ENCODE measurements at places on chromosomes 2 and 18.

- no peak for DNase-seq
These were observed 1.5 kb downstream of the C18orf54 start for GRCh38 chr18:54359233-54359632.

DNA sequence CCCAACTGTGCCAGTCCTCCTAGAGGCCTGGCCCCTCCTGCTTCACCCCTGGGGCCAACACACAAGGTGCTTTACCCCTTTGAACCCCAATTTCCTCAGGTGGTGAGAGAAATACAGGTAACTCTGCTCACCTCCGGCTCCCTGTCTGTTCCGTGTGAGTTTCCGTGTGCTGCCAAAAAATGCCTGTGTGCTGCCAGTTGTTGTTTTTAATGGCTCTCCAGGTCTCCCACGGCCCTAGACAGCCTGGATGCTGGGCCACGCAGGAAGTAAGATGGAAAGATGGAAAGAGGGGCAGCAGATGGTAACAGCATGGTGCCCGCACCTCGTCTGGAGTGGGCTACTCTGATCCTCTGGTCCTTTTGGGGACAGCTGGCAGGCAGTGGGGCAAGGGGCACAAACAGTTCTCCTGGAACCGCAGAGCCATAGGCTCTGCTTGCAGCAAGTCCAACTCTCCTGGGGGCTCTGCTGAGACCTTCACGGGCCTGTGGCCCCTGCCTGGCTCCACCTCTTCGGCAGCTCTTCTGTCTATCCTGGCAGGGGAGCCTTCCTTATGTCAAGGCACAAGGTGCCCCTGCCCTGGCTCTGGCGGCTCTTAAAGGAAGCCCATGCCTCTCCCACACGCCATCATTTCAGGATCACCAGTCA, 4.3 kb upstream of the ARHGEF4 start:
- DNase-seq = no peak

DNA sequence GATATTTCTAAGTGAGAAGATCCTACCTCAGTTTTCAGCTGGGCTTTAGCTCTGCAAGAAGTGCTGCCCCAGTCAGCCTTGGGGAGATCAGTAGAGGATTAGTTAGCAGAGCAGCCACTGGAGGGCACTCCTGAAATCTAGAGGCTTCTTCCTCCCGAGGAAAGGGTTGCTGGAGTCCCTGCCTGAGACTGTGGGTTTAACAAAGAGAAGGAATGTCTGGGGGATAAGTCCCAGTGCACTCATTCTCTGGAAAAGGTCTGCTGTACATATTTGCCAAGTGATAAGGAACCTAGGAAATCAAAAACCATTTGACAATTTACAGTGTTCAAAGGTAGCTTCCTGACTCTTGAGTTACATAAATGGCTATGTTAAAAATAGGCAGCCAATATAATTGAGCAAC, 207.2 kb downstream of the SLC8A1 start:
- no peak for DNase-seq

- DNase-seq = no peak
These were observed 20.1 kb upstream of the SULT1C3 start for GRCh38 chr2:108219688-108220087.

DNA sequence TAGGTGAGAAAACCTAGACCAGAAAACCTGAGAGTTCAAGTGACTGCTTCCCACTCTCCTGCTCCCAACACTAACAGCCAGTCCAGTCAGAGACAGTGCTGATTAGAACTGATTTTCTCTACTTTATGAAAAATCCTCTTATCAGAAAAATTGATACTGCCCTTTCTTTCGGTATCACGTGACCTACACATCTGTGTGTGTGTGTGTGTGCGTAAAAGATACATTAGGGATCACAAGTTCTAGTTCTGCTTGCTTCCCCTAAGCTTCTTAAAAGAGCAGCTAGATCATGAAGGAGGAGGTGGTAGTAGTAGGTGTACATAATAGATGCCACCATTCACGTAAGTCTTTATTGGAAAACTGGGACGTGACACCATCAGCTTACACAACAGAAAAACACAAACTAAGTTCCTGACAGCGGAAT, 1.5 kb downstream of the ARL5A start:
- no peak for DNase-seq

Measured in activated T-cell treated with anti-CD3 and anti-CD28 coated beads for 1 hour (primary cell).